NCI-H2171 treated with DMSO at 0.1 percent for 48 hours (cell line): ENCODE measurements at places on chromosomes 5 and 9.
A peak's percentile ranks its signal among the peaks of the same experiment; 100 is the strongest.

- DNase-seq = no peak
Measured at GRCh38 chr5:5141339-5141599, 1.1 kb downstream of the ADAMTS16 start.

GRCh38 chr9:86458191-86458855, 104.1 kb upstream of the TUT7 start:
- no peak for DNase-seq

DNA sequence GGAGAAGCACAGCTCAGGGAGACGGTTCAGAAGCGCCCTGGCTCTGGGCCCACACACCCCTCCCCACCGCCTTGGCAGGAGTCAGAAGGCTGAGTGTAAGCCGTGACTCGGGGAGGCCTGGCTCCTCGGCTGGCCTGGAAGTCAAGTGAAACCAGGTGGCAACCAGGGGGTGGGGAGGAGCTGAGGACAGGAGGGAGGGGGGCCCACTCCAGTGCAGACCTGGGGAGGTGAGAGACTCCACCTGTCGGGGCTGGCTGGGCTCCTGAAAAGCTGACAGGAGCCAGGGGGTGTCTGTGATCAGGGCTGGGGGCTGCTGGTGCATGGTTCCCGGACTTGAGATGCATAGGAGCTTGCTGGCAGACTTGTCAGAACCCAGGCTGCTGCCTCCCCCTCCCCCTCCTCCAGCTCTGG, 150.2 kb upstream of the PHYKPL start:
- peak; percentile 74 for DNase-seq

- DNase-seq = no peak
Measured at GRCh38 chr5:121572061-121572460, 279.6 kb upstream of the FTMT start.

DNA sequence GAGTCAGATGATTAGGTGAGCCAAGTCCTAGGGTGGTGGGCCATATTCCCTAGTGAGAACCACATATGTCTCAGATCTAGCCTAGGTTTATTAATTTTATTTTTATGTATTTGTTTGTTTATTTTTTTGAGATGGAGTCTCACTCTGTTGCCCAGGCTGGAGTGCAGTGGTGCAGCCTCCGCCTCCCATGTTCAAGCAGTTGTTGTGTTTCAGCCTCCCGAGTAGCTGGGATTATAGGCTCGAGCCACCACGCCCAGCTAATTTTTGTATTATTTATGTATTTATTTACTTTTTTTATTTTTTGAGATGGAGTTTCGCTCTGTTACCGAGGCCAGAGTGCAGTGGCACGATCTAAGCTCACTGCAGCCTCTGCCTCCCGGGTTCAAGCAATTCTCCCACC, 36.0 kb downstream of the NUP188 start:
- DNase-seq = no peak

GRCh38 chr5:41921874-41922273, 3.2 kb upstream of the FBXO4 start:
- DNase-seq = no peak

- no peak for DNase-seq
Measured at GRCh38 chr5:178165581-178165980, 11.9 kb upstream of the NHP2 start.

GRCh38 chr5:23014825-23015224, 161.7 kb upstream of the CDH12 start:
- peak; percentile 39 for DNase-seq

DNA sequence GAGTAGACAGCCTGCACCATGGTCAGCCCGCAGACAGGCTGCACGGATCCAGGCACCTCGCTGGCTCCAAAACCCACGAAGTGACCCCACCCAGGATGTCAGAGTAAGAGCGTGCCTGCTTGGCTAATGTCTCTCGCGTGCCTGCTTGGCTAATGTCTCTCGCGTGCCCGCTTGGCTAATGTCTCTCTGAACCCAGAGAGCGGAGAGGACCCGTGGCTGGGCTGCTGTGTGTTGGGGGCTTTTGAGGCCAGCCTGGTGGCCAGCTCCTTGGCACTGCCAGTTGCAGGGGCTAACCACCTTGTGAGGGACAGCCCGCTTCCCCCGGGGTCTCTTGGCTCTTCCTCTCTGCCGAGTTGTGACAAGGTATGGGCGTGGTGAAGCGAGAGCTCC, 8.9 kb upstream of the RXRA start:
- no peak for DNase-seq

GRCh38 chr5:31854181-31855133, 215.5 kb downstream of the PDZD2 start:
- peak; percentile 62 for DNase-seq

GRCh38 chr9:77953590-77953989, 78.0 kb downstream of the GNAQ start:
- no peak for DNase-seq

GRCh38 chr9:27303219-27303618, 6.3 kb upstream of the EQTN start:
- DNase-seq = no peak

- peak; percentile 58 for DNase-seq
Measured at GRCh38 chr9:14797435-14797834, 74.9 kb upstream of the CER1 start.

DNA sequence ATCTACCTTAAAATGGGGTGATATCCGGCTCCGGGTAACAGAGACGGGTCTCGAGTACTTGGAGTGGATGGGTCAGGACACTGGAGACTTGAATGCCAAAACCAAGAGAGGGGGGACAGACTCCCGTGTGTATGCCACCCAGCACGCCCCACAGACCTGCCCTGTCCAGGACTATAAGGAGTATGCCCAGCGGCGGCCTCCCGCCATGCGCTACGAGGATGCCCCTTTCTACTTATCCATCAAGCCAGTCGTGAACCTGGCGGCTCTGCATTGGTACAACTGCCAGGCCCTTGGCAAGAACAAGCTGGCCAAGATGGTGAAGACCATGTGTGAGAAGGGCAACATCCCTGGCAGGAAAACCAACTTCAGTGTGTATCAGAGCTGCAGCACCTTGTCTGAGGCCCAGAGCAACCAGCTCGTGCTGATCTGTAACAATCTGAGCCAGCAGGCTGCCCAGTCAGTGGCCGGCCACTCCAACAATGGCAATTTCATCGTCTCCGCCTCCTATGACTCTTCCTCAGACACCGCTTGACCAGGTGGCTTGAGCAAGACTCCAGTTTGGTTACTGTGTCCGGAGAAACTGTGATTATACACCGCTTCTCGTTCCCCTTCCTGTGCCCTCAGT, 99.4 kb downstream of the INIP start:
- DNase-seq = no peak

- DNase-seq = no peak
Measured at GRCh38 chr5:138979684-138980280, 104.6 kb upstream of the LRRTM2 start.

GRCh38 chr9:131601683-131602181, 56.4 kb downstream of the PRRT1B start:
- DNase-seq = no peak

- DNase-seq = peak; percentile 56
Measured at GRCh38 chr9:91746904-91747303, 203.1 kb downstream of the ROR2 start.

GRCh38 chr9:36345103-36345846, 54.8 kb downstream of the RNF38 start:
- no peak for DNase-seq

DNA sequence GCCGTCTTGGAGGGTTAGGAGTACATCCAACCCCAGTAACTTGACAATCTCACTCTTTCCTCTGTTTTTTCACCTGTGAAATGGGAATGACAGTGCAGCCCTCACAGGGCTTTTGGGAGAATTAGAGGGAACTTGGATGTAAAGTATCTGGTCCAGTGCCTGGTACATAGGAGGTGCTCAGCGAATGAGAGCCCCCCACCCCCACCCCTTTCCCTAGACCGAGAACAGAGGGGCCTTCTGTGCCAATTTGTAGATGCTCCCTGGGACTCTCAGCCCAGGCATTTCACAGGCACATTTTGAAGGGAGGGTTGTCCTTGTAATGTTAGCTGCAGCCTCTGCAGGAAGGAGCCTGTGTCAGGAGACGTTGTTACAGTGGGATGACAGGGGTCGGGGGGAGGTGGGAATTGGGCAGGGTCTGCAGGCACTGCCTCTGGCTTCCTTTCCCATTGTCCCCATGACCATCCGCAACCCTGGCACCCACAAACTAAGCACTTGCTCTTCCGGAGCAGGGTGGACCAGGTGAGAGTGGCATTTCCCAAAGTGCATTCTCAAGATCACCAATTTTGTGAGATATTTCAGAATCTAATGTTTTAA, 47.0 kb downstream of the AMBP start:
- no peak for DNase-seq

GRCh38 chr9:112848316-112849151, 42.1 kb downstream of the SLC46A2 start:
- no peak for DNase-seq

DNA sequence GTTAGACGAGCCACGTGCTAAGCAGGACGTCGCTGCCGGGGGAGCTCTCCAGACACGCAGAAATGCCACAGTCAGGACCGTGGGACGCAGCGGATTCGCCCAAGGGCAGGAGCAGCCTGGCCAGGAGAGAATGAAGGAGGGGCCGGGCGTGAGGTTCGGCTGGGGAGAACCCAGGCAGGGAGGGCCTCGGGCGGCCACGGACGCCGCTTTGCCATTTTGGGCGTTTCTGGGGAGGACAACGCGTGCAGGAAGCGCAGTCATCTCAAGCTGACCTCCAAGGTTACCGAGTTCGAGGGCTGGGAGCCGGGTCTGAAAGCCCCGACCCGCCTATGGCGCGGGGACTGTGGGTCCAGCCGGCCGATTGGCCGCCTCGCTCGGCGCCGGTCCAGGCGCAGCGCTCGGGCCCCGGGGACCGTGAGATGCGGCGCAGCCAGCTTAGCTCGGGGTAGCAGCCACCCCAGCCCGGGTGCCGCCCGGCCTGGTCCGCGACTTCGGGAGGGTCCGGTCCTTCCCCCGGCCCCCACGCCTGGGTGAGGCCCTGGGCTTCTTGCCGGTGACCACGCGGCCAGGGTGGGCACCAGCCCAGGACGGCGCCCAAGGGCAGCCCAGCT, 760 bp upstream of the MAN1B1 start:
- DNase-seq = peak; percentile 30

- DNase-seq = no peak
Measured at GRCh38 chr5:149820012-149820411, 89.9 kb downstream of the PPARGC1B start.

- no peak for DNase-seq
Measured at GRCh38 chr5:105101577-105101976, 1539.0 kb upstream of the NUDT12 start.

- no peak for DNase-seq
Measured at GRCh38 chr5:36842087-36842486, 34.5 kb upstream of the NIPBL start.

- no peak for DNase-seq
Measured at GRCh38 chr9:134626069-134626423, 15.6 kb upstream of the COL5A1 start.

GRCh38 chr9:124810663-124811355, 33.9 kb downstream of the OLFML2A start:
- no peak for DNase-seq

DNA sequence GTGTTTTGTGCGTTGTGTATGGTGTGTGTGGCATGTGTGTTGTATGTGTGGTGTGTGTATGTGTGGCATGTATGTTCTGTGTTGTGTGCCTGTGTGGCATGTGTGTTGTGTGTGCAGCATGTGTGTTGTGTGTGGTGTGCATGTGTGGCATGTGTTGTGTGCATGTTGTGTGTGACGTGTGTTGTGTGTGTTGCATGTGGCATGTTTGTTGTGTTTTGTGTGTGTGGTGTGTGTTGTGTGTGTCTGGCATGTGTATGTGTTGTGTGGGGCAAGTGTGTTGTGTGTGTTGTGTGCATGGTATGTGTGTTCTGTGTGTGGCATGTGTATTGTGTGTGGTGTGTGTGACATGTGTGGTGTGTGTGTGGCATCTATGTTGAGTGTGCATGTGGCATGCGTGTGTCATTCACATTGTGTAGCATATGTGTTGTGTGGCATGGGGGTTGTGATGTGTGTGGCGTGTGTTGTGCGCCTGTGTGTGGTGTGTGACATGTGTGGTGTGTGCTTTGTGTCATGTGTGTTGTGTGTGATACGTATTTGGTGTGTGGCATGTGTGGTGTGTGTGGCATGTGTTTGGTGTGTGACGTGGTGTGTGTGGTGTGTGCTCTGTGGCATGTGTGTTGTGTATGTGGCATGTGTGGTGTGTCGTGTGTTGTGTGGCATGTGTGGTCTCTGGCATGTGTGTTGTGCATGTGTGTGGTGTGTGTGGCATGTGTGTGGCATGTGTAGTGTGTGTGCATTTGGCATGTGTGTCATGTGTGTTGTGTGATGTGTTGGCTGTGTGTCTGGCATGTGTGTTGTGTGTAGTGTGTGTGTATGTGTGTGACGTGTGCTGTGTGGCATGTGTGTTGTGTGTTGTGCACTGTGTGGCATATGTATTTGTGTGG, 46.6 kb upstream of the IRX4 start:
- DNase-seq = no peak
